Stimulated activated CD8-positive, alpha-beta memory T cell treated with anti-CD3 and anti-CD28 coated beads, Interleukin-4, amount 100 ng/mL, for 1 hour (primary cell): ENCODE measurements at places on chromosomes 4 and X.

DNA sequence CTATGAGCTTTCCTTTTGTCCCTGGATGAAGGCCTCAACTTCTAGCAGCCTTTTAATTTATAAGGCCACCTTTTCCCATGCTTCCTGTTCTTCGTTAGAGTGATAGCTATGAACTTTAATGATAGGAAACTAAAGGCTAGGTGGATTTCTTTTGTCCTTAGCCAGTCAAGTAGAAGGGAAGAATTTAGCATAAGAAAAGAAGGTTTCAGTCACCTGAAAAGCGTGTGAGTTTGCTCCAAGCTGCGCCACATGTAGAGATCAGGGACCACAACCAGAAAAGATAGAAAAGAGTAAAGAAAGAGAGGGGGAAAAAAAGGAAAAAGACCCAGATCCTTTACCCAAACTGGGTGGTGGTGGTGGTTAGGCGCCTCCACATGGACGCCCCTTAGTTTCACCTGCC is 28.6 kb downstream of the LUZP4 start:
- no peak for DNase-seq

- DNase-seq = peak; percentile 76
Observed at GRCh38 chr4:77818602-77819403, at the start of gene CNOT6L. Gene CNOT6L (minus strand): TSS chr4:77819368. CDS start chr4:77819308, 60 bp downstream.

DNA sequence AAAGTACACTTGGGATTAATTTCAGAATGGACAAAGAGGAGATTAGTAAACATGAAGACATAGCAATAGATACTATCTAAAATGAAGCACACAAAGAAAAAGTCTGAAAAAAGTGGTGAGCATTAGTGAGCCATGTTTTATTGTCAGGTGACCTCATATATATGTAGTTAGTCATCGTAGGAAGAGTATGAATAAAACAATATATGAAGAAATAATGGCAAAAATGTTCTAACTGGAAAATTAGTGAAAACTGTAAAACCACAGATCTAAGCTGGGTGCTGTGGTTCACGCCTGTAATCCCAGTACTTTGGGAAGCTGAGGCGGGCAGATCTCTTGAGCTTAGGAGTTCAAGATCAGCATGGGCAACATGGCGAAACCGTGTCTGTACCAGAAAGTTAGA is 67.9 kb downstream of the RBPJ start:
- DNase-seq = no peak

- DNase-seq = no peak
Observed at GRCh38 chr4:80006935-80007744, 65.9 kb downstream of the ANTXR2 start.

DNA sequence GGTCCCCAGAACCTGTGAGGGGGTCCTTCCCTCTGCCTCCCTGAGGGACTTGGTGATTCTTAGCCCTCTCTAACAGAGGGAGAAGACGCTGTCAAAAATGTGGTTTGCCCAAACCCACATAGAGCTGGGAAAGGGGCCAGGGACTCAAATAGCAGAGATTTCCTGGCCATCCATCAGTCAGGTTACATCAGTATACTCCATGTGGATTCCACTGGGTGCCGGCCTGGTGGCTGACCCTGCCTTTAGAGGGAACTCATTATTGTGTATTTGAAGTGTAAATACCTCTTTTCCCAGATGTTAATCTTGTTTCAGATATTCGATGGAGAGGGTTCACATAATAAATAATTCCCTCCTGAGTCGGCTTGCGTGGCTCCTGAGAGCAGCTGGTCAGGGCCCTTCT is 130.3 kb downstream of the TBL1X start:
- DNase-seq = no peak

GRCh38 chr4:2094545-2094944 is 35.4 kb downstream of the NAT8L start:
- DNase-seq = no peak

DNA sequence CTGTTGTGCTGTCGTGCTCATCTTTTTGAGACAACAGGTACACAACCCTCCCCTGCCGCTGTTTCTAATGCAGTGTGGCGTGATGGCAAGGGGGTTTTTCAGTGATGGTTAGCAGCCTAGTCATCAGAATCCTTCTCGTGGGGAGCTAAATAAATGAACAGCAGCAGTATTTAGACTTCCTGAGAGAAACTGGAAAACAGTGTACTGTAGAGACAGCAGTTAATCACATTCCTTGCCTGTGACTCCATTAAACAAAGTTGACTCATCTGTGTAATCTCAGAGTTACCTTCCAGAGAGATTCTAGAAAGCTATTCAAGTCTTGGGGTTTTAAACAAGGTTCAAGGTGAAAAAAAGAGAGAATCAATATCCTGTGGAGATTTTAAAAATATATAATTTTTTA is 1753.2 kb upstream of the PCDH7 start:
- no peak for DNase-seq
